ENCODE measurements at places on chromosomes 7 and 10.
A peak's percentile ranks its signal among the peaks of the same experiment; 100 is the strongest.

- peak; percentile 50 for DNase-seq
Observed at GRCh38 chr7:142323706-142324105, 65.8 kb upstream of the PRSS58 start.

- no peak for DNase-seq
Observed at GRCh38 chr7:156668130-156668741, 27.7 kb downstream of the RNF32 start.

DNA sequence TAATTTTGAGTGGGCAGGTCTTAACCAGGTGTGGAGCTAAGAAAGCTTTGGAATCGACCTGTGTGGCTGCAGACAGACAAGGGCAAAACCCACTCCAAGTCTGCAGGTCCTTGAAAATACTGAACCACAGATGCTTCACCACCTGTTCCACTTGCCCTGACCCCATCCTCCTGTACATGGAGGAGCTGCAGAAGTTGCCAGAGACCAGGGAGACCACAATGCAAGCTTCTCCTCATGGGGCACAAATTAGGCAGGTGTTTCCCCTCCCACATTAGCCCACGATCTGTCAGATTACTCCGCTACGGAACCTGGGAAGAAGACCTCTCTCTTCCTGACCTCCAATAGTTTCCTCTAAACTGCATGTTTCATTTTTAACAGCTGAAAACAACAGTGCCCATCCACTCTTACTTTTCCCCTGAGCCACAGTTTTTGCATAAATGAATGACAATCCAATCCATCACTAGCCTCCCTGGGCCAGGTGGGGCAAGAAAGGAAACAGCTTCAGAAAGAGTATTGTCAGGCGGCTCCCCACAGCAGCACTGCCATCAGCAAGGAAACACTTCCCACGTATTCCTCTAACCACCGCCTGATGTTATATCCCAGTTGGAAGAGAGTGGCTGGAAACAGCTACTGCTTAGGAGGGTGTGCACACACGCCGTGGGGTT, 141.6 kb downstream of the PRKAG2 start:
- no peak for DNase-seq

DNA sequence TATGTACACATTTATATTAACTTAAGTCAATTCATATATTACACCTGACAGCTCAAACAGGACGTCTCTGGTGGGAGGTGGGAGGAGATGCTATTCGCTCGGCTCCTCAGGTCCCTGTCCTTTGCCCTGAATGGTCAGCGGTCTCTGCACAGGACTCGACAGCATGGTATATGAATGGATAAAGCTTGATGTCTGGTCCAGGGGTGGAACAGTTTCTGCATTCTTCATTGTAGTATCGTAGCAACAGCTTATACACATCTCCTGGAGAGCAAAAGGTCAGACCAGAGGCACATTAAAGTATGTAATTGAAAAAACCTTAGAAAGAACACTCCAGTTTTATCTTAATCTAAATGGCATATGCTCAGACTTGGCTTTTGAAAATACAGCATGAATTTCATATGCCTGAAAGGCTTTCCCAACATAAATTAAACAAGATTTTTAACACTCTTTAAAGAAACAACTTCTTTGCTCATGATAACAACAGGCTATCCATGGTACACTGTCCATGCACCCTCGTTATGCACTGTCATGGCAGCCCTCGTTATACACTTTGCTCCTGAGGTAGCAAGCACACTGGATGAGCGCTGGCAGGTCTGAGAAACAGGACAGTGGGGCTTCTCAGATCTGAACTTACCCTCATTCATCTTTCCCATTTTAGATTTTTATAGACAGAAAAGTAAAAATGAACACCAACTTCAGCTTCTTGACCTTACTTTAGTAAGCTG, 57.3 kb upstream of the OGDHL start:
- DNase-seq = no peak

DNA sequence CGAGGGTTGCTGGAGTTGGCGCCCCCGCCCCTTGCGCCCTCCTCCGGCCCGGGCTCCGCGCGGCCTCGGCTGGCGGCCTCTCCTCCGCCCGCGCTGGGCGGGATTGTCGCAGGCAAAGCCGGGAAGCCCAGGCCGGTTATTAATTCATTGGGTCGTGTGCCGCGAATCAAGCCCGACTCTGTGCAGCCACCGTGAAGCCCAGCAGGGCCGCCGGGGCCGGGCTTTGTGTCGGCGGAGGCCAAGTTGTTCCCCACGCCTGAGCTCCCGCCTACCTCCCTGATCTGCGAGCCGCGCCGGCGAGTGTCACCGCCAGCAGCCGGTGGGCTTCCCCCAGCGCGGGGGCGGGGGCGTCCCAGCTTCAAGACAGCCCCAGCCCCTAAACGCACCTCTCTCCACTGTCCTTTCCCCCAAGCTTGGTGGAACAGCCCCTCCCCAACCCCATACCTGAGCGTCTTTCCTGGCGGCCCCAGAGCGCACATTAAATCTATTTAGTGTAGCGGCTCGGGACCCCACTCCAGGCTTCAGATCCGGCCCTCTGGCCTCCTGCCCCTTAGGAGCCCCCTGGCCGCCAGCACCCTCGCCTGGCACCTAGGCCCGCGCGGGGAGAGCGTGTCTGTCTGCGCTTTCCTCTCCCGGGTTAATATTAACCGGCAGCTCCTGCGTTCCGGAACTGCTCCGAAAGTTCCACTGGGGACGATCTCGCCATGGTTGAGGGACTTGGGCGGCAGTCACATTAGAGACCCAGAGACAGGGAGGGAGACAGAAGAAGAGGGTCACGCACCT, 3.5 kb downstream of the SHH start:
- DNase-seq = no peak

DNA sequence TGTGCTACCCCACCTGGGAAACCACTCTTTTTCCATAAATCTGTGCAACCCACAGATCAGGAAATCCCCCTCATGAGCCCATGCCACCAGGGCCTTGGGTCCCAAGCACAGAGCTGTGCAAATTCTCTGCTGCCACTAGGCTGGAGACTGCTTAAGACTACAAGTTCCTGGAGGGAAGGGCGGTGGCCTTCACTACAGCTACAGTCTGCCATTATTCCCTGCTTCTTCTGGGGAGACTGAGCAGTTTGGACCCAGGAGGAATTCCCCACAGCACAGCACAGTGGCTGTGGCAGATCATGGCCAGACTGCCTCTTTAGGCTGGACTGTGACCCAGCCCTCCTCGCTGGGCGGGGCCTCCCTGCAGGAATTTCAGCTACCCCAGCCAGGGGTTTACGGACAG, 89.7 kb upstream of the GRB10 start:
- no peak for DNase-seq

DNA sequence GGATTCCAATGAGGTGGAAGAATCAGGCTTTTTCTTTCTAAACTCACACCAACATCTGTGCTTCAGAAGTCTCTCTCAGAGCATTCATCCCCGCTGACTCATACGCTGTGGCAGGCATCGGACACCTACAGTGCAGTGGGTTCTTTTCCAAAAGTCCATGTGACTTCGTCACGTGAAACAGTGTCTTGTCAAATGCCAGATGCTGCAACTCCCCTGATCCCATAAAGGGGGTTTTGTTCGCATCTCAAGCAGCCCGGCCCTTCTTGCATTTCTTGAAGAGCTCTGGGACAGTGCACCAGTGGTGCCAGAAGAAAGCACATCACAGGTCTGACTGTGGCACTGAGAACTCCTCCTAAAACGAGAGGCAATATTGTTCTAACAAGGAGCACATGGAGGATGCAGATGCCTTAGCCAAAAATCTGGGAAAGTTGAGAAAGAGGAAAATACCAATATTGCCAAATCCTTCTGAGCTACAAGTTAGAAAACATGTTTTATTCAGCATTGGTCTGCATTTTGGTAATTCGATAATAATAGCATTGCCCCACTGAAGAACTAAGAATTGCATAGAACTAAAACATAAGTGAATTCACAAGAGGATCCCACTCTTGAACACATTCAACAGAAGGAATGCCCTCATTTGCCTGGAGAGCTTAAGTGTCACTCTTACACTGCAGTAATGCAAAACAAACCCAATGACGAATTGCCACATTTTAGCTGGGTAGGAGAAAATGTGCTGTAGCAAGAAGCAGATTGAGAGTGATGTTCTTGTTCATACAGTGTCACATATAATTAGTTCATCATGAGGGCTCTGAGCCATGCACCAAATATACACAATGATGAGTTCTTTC, 204.4 kb downstream of the CXCL12 start:
- no peak for DNase-seq

DNA sequence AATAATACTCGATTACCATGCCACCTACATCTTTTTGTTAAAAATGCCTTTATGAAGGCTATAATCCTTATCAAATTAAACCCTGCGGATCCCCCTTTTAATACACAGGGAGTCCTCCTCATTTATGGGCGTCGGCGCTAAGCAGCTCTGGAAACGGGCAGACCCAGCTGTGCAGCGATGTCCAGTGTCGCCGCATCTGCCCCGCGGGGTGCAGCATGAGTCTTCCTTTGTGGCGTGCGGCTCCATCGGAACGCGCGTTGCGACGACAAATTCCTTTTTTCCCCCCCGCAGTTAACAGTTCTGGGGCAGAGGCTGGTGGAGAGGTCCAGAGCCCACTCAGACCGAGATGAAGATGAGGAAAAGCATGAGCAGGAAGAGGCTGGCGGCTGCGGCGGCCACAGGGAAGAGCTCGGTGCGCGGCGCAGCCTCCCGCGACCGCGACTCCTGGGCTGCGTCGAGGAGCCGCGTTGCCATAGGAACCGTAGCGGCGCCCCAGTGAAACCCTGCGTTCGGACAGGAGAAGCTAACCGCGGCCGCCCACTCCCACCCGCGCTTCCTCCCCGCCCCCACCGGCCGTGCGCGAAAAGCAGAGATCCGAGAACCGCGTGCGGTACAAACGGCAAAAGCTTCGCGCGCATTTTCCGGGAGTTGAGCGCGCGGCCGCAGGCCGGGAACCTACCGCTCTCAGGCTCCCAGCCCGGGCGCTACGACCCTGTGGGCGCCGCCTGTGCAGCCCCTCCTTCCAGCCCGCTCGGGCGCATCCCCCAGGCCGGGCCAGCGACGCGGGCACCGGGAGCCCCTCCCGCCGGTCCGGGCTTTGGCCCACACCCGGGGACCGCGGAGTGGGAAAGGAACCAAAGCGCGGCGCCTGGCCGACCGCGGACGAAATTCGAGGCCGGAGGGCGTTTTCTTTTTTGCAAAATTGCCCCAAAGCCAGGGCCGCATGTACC, 130.6 kb downstream of the SPAG6 start:
- DNase-seq = peak; percentile 78

GRCh38 chr10:85043207-85043606, 714.8 kb downstream of the CCSER2 start:
- no peak for DNase-seq

- DNase-seq = no peak
Observed at GRCh38 chr7:158428837-158429753, 158.5 kb downstream of the PTPRN2 start.

GRCh38 chr7:34438436-34438835, 219.6 kb upstream of the NPSR1 start:
- DNase-seq = no peak

DNA sequence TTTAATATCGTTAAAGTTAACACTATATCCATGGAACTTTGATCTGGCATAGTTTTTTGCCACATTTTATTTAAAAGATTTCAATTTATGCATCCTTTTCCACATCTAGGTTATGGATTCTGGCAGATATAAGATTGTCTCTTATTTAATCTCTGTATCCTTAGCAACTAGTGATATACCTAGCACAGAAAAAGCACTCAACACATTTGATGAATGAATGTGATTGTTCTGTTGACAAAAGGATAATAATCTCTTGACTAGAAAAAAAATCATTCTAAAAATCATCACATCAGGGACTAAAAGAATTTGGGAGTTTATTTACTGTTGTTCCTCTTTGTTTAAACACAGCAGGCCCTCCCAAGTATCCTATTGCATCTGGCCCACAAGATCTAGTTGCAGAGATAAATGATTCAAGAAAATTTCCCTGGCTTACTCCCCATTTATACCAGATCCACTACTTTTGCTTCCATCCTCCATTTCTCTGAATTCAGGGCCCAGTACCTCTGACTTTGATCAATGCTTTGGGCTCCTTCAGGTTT, 84.0 kb upstream of the C1GALT1 start:
- DNase-seq = no peak

- no peak for DNase-seq
Observed at GRCh38 chr10:13730306-13730652, 143.5 kb downstream of the PRPF18 start.

DNA sequence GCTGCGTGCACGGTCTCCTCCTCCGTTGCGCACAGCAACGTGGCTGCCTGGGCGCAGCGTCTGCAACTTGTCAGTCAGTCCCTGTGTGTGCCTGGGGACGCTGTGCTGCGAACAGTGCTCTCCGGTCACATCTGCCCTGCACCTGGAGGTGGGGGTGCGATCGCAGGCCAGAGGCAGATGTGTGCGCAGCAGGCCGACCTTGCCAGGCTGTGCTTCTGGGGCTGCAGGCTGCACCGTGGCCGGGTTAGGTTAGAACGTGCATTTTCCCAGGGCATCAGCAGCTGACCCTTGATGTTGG, 8.2 kb upstream of the GET4 start:
- no peak for DNase-seq

GRCh38 chr7:158216198-158216597, 371.4 kb downstream of the PTPRN2 start:
- DNase-seq = no peak

DNA sequence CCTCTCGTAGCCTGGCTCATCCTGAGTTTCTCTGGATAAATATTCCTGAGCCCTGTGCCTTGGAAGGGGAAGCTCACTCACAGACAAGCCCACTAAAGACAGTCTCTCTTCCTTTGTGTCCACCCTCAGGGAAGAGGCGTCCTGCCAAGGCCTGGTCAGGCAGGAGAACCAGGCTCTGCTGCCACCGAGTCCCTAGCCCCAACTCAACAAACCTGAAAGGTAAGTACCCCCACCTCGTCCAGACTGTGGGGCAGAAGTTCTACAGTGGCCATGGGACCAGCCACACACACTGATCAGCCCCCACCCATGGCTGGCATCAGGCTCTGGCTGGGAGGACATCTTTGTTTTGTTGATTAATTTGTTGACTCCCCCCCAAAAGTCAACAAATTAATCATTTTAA, 2.8 kb downstream of the GPR15LG start:
- peak; percentile 35 for DNase-seq

GRCh38 chr7:30173058-30173897, 38.5 kb downstream of the MTURN start:
- DNase-seq = no peak

DNA sequence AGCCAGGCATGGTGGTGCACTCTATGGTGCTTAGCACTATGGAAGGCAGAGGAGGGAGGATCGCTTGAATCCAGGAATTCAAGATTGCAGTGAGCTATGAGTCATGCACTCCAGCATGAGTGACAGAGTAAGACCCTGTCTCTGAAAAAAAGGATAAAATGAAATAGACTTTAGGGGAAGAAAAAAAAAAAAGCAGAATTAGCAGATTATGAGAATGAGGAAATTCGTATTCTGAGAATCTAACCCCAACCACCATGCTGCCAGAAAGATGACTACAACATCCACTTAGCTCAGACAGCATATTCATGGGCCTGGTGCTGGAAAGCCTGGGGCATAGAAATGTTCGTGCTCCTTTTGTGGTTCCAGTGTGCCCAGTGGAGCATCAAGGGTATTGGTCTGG, 63.3 kb downstream of the TMEM26 start:
- no peak for DNase-seq

- DNase-seq = no peak
Observed at GRCh38 chr7:931871-932650, 22.4 kb downstream of the ADAP1 start.

GRCh38 chr7:75642810-75643486, 95.8 kb downstream of the HIP1 start:
- peak; percentile 85 for DNase-seq

Data from H1 (cell line).